ENCODE measurements at places on chromosomes 13 and 19. TPM values are rescaled to one million over a fixed set of nuclear protein-coding genes. Genes with fewer than 3 reads are reported as not detected.

ZNF563 gene
- 1.4 TPM for total RNA-seq

KLK2 gene
- total RNA-seq, result not detected

PRR36 gene
- total RNA-seq, result 0.17 TPM

POLD1 gene
- 171 TPM for total RNA-seq

WTIP gene
- 0.86 TPM for total RNA-seq

GTF2F2 gene
- total RNA-seq, result 30.1 TPM

CD33 gene
- total RNA-seq, result 6.3 TPM

ANGPTL8 gene
- total RNA-seq, result not detected

VN1R4 gene
- not detected for total RNA-seq

PLPP2 gene
- total RNA-seq, result 0.16 TPM

SHISA7 gene
- not detected for total RNA-seq

SMG9 gene
- total RNA-seq, result 89.2 TPM

MYCBP2 gene
- 101 TPM for total RNA-seq

ADAMTS10 gene
- 3.2 TPM for total RNA-seq

ZNF429 gene
- 3.2 TPM for total RNA-seq

PCSK4 gene
- total RNA-seq, result 1.5 TPM

NLRP13 gene
- not detected for total RNA-seq

SIGLEC12 gene
- total RNA-seq, result 0.54 TPM

CALR3 gene
- total RNA-seq, result not detected

TMEM91 gene
- total RNA-seq, result 2.9 TPM

PLVAP gene
- not detected for total RNA-seq

COX6B2 gene
- 0.26 TPM for total RNA-seq

FUT3 gene
- total RNA-seq, result not detected

SPIB gene
- 1.3 TPM for total RNA-seq

SRRM5 gene
- 0.10 TPM for total RNA-seq

ZNF560 gene
- not detected for total RNA-seq

CRB3 gene
- 0.29 TPM for total RNA-seq

CEACAM8 gene
- not detected for total RNA-seq

CDX2 gene
- not detected for total RNA-seq

Measured in activated T-helper 1 cell treated with anti-CD3 and anti-CD28 coated beads, Interleukin-12 subunit alpha, Interleukin-12 subunit beta, Interleukin-2, Interleukin-4 antibody, amounts not matched to agents 30 ng/mL and 10 ng/mL and 1 ng/mL, durations not matched to agents 14 hours and 24 hours and 36 hours (primary cell).